ENCODE measurements at places on chromosomes 5 and 9.
A peak's percentile ranks its signal among the peaks of the same experiment; 100 is the strongest.

GRCh38 chr9:98406469-98406868 is 151.0 kb upstream of the TBC1D2 start:
- no peak for DNase-seq

DNA sequence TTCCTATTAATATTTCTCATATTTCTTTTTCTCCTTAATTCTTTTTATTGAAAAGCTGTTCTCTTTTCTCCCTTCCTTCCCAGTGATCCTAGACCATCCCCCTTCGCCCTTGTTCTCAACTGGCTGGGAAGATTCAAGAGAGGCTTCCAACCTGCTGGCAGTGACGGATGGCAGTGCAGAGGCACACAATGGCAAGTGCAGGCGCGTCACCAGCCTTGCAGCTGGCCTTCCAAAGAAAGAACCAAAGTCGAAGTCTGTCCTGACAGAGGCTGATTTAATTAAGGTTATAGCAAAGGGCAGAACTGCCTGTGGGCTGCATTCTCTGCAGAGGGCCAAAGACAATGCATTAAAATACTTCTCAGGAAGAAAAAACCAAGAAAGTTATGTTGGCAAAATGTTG is 7.4 kb downstream of the CEMIP2 start:
- peak; percentile 72 for DNase-seq

DNA sequence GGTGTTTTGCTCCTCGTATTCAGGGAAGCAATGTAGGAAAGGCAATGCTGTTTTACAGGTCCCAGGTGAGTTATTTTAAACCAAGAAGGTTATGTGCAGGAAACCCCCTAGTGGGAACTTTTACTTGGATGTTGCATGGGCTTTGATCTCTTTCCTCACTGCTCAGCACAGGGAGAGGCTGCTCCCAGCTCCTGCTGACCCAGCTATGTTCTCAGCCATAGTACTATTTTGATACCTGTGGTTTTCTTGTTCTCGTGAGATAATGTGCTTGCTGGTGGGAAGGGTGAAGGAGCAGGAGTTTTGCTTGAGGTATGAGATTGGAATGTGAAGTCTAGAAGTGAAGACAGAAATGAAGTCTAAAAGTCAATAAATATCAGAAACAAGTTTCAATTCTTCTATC is 265.6 kb upstream of the FBXL7 start:
- DNase-seq, result peak; percentile 43

DNA sequence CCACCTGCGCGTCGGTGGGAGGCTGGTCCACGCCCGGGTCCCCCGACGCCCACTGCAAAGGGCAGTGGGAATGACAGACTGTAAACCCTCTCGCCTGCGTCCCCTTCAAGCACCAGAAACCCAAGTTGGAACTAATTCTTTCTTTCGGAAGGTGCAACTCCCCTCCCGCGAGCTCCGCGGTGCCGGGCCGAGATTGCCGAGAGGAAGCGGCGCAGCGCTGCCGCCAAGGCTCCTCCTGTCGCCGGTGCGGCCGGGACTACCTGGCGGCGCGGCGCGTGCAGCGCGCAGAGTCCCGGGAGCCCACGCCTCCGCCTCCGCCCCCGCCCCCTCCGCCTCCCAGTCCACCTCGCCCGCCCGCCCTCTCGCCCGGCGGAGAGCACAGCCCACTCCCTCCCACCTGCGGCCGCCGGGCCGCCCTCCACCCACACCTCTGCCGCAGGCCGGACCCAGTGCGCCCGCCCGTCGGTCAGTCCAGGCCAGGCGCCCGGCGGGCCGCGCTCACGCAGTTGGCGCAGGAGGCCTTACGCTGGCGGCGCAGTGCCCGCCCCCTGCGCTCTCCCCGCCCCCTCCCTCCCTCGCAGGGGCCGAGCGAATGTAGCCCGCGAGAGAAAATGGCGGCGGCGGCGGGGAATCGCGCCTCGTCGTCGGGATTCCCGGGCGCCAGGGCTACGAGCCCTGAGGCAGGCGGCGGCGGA is at the start of gene MAP3K1:
Gene MAP3K1, plus strand, starts transcription at position 587 of the 695 bp plus-strand sequence. Its CDS starts 25 bp downstream, at position 612.
- DNase-seq, result peak; percentile 80

GRCh38 chr9:91248707-91249106 is 113.0 kb downstream of the AUH start:
- DNase-seq, result no peak

- no peak for DNase-seq
Measured at GRCh38 chr5:174462129-174462528, 262.3 kb upstream of the MSX2 start.

GRCh38 chr5:37891832-37892231 is 52.0 kb upstream of the GDNF start:
- no peak for DNase-seq

DNA sequence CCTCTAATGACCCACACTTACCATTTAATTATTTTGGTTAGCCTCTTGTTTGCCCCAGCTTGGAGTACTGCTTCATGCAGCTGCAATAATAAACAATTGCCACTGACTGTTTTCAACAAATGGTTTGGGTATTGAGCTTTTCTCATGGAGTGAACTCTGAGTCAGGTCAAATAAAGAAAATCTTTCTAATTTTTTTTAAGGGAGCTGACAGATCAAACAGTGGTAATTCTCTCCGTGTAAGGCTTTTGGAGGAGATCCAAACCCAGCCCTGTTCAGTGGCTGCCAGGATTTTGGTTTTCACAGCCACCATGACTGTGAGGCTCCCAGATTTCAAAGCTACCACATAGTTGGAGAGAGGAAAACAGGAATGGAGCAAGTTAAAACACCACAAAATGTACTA is 110.7 kb upstream of the EFNA5 start:
- DNase-seq, result no peak

- DNase-seq, result no peak
Measured at GRCh38 chr5:163502521-163502920, 2.9 kb upstream of the MAT2B start.

- peak; percentile 82 for DNase-seq
Measured at GRCh38 chr5:141326088-141326854, 4.0 kb upstream of the PCDHGA1 start.

GRCh38 chr5:124658867-124659557 is 87.4 kb downstream of the ZNF608 start:
- no peak for DNase-seq

DNA sequence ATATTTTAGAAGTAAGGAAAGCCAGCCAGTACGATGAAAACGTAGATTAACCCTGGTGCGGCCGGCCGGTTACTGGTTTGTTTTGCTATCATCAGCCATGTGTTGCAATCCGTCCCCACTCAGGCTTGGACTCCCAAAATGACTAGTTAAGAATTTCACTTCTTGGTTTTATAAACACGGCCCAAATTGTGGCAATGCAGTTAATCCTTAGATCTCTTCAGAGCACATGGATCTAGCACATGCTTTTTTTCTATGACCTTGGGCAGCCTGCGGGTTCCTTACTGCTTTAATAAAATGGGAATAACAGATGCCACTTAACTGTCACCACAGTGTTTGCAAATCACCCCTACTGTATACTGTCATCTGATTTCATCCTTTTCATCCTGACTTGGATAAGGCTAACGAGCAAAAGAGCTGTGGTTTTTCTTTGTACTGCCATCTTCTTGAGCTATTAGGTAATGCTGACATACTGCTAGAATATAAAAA is 1.5 kb downstream of the NDFIP1 start:
- DNase-seq, result no peak

GRCh38 chr5:35877655-35878054 is 21.0 kb downstream of the IL7R start:
- no peak for DNase-seq

- DNase-seq, result no peak
Measured at GRCh38 chr5:103849934-103850333, 287.3 kb upstream of the NUDT12 start.

GRCh38 chr9:76192013-76192412 is 202.2 kb downstream of the RFK start:
- DNase-seq, result no peak

GRCh38 chr5:123671711-123672456 is 159.9 kb downstream of the CSNK1G3 start:
- DNase-seq, result no peak

DNA sequence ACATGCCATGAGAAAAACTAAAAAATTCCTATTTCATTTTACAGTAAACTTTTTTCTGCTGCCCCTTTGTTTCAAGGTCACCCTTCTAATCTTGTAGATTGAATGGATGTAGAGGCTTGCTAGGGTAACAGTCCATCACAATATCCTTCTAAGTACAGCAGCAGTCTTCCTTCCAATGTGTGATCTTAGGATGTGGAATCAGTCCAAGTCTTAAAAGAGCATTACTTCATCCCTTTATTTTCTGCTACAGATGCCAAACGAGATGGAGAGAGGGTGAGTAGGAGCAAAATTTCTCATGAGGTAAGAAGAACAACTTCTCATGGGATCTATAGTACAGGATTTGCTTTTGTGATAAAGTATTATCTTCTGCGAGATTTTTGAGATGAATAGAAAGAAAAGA is 704 bp upstream of the IL33 start:
- DNase-seq, result no peak

DNA sequence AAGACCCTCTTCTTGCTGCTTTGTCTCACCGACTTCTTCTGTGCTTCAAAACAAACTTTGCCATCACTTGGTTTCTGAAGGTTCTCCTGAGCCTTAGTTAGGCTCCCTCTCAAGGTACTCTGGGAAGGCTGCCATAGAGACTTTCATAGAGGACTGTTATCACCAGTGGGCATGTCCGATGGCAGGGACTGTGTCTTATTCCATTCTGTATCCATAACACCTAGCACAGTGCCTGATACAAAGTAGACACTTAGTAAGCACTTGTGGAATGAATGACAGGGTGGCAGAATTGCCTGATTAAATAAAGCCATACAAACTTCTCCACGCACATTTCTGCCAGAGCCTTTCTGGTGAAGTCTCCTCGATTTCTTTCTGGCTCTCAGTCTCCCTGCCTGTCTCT is 32.7 kb downstream of the AGXT2 start:
- DNase-seq, result no peak

DNA sequence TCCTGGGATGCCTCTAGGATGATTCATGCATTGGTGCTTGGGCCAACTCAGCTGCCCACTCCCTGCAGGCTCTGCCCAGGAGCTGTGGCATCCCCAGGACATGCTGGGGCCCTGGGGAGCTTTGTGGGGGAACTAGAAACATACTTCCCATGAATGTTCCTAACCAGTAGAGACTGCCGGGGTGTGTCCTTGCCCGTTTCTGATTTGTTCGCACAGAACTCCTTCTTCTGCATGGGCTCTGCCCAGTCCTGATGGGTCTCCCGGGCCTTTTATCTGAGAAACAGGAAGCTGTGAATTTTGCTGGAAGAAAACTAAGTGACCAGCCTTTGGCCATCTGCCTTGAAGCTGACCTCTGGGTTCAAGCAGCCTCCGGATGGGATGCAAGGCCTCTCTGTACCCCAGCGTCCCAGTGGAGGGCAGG is 71.6 kb upstream of the RNU6ATAC start:
- DNase-seq, result no peak

GRCh38 chr5:135379046-135379654 is 19.9 kb downstream of the MACROH2A1 start:
- DNase-seq, result no peak

GRCh38 chr5:2762744-2763532 is 11.5 kb upstream of the IRX2 start:
- no peak for DNase-seq

- DNase-seq, result peak; percentile 43
Measured at GRCh38 chr5:128084228-128085167, 932 bp downstream of the SLC12A2 start.

- DNase-seq, result no peak
Measured at GRCh38 chr9:38662763-38663593, 42.6 kb upstream of the ANKRD18A start.

DNA sequence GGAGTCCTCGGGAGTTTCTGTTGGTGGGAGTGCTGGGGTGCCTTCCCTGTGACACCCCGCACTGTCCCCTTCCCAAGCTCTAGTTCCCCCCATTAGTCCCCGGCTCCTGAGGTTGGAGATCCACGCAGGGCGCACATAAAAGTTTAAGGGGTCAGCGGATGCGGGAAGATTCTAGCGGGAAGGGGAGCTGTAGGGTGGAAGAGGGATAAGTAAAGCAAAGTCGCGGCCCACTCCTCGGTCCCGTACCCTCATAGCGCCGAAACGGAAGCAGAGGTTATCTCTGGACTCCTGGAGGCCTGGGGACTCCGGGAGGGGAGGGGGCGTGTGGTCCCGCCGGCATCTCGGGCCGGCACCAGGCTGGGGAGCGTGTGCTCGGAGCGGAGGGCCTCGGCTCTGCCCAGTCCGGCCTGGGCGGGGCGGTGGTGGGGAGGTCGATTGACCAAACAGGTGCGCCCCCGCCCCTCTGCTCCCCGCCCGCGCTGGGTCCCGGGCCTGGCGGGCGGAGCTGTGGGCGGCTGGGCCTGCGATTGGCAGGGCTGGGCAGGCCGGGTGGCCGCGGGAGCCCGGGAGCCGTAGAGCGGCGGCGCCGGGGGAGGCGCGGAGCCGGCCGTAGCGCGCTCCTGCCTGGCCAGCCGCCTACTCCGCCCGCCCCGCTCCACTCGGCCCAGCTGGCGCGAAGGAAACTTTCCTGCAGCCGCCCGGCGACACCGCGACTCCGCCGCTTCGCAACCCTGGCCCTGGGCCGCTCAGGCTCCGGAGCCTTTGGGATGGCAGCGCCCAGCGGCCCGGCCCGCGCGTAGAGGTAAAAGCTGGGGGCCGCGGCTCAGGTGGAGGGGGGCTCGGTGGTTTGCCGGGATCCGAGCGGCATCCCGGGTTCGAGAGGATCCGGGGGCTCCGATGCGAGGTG is 52.2 kb upstream of the DAB2IP start:
- DNase-seq, result peak; percentile 94

- no peak for DNase-seq
Measured at GRCh38 chr5:75566710-75567309, 44.4 kb upstream of the ANKDD1B start.

DNA sequence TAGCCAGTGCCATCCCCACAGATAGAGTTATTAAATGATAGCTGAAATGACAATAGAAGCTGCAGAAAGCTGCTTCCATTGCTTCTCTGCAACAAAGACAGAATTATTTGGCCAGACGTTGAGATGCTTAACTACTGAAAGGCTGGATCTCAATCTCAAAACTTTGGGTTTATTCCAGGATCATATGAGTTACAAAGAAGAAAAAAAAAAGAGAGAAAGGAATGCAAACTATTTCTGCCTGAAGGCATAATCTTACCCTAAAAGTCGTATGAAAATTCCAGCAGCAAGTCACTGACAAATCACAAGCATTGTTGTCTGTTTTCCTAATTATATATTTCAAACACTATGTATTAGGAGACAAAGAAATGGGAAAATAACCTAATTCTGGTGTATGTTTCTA is 12.8 kb upstream of the TYRP1 start:
- DNase-seq, result no peak

- DNase-seq, result no peak
Measured at GRCh38 chr9:91790917-91791316, 159.1 kb downstream of the ROR2 start.

- DNase-seq, result no peak
Measured at GRCh38 chr5:9954869-9955268, 294.8 kb downstream of the ATPSCKMT start.
